Omental fat pad (tissue), 4 donors: ENCODE measurements at places on chromosomes 12 and 14.

- DNase-seq: no peak
Measured at GRCh38 chr12:69397978-69398377, 38.4 kb downstream of the YEATS4 start.

DNA sequence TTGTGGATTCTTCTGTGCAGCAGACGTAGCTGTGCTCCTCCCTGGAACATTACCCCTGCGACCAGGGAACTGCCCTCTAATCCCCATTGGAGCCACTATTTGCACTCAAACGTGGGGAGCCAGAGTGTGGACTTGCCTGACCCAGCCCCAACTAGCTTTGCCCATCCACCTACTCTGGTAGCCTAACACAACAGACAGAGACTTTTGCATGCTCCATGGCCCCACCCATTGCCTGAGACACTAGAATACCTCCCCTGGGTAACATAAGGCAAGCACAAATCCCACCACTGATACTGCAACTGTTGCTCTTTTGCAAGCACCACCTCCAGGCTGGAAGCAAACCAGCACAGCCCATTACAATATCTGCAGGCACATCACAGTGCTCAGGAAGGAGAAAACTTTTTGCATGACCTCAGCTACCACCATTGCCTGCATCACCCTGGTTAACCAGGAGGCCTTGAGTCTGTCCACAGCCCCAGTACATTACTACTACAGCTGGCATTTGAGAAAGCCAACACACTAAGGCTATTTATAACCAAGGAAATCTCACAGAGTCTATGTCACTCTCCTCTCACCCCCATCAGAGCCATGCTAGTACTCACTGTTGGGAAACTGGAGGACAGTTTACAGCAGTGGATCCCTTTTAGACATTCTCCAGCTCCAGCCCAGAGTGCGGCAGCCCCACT is 15.0 kb downstream of the CEP128 start:
- no peak for DNase-seq

- DNase-seq: no peak
Measured at GRCh38 chr12:90253136-90253535, 544.5 kb upstream of the ATP2B1 start.

GRCh38 chr14:104309657-104310369 is 171.4 kb downstream of the KIF26A start:
- DNase-seq: no peak

DNA sequence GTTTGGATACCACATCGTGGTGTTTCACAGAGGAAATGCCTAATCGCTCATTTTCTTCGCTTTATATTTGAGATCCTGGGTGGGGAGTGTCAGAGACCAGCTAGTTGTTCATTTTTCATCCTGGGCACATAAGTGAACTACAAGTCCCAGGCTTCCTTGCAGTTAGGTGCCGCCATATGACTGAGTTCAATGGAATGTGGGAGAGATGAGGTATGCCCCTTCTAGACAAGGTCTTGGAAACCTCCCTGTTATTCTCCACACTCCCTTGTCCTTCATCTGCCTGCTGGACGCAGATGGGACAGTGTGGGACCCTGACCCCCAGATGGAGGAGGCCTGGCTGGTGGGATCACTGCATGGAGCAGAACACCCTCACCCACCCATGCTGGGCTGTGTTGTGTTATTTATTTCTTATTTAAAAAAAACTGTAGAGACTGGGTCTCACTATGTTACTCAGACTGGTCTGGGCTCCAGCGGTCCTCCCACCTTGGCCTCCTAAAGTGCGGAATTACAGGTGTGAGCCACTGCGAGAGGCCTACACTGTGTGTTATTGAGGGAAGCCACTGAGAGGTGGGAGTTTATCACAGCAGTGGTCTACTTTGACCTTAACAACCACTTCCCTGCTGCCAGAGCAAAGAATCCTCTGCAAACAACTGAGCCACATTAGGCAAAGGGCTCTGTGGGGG is 42.9 kb upstream of the VRK1 start:
- no peak for DNase-seq

GRCh38 chr12:68866950-68867349 is 59.0 kb downstream of the MDM2 start:
- no peak for DNase-seq

- no peak for DNase-seq
Measured at GRCh38 chr12:72273851-72274351, 1.7 kb downstream of the TRHDE start.

- DNase-seq: no peak
Measured at GRCh38 chr14:39766397-39767000, 334.3 kb upstream of the FBXO33 start.

GRCh38 chr14:33432407-33433023 is 493.8 kb downstream of the NPAS3 start:
- no peak for DNase-seq

DNA sequence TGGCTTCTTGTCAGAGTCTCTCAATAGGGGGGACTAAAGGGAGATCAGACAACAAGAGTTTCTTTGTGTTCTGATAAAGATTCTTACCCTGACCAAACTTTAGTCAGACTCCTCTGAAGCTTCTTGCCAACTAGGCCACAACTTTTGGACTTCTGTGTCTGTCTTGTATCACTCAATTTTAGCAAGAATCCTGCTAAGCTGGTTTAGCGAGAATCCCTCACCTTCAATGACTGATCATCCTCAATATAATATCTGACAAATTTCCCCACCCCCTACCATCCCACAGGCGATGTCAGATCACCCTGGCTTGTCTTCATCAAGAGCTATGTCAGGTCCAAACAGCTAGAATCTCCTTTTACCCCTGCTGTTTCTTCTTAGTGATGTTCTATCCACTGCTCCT is 215.2 kb downstream of the RASSF9 start:
- no peak for DNase-seq

- no peak for DNase-seq
Measured at GRCh38 chr12:107287436-107288413, 194.4 kb upstream of the CRY1 start.

DNA sequence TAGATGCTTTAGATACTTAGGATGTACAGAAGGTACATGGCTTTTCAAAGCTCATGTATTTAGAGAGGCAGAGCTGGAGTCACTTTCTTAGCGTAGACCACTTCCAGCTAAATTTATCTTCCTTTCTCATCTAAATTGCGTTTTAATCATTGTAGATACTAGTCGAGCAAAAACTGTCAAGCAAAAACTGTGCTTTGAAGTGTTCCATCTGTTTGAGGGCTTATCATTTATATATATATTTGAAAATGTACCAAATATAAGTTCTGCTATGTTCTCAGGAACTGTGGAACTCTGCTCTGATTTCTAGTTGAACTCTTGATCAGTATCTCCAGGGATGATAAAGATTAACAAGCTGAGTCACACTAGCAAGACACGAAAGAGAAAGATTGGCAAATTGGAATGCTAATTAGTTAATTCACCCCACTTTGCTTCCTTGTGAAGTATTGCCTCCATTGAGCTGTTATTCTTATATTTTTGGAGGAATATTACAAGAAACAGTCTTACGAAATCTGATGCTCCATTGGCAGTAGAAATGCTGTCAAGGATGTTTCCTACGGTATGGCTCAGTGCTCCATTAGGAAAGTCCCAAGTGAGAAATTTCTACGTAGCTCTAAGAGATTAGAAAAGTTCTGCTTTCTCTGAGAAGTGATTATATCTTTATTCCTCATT is 310.7 kb downstream of the AEBP2 start:
- DNase-seq: no peak

- no peak for DNase-seq
Measured at GRCh38 chr12:92288561-92288960, 142.9 kb upstream of the BTG1 start.

DNA sequence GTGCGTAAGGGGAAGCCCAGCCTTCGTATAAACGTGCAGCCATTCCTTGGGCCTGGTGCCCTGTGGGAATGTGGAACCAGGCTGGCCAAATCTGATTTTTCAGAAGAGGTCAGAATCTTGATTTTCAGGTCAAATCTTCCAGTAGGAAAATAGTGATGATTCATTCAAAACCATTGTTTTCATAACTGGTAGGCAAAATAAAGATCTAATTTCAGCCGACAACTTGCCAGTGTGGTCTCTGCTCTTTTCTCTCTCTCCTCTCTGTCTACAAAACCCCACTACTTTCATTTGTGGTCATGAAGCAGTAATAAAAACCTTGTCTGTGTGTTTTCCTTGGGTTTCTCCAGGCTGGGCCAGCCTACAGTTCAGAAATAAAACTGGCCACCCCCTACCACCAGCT is 135.1 kb downstream of the RBM19 start:
- DNase-seq: no peak

GRCh38 chr14:62081012-62081612 is 318.9 kb downstream of the SNAPC1 start:
- DNase-seq: no peak

GRCh38 chr12:115583591-115583990 is 693.9 kb downstream of the MED13L start:
- DNase-seq: no peak

DNA sequence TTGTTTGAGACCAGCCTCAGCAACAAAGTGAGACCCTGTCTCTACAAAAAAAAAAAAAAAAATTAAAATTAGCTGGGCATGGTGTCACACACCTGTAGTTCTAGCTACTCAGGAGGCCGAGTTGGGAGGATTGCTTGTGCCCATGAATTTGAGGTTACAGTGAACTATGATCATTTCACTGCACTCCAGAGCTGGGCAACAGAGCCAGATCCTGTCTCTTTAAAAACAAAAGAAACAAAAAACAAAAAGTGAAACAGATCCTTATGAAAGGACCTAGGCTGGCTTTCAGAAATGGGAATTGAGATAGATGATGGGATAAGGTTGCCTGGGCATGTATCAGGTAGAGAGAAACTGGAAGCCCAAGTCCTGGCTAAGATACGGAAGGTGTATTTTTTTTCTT is 13.9 kb downstream of the ACTR6 start:
- no peak for DNase-seq

- no peak for DNase-seq
Measured at GRCh38 chr14:92511453-92512238, 1.9 kb upstream of the RIN3 start.
